ENCODE measurements at places on chromosomes 6 and 20.
A peak's percentile ranks its signal among the peaks of the same experiment; 100 is the strongest.

DNA sequence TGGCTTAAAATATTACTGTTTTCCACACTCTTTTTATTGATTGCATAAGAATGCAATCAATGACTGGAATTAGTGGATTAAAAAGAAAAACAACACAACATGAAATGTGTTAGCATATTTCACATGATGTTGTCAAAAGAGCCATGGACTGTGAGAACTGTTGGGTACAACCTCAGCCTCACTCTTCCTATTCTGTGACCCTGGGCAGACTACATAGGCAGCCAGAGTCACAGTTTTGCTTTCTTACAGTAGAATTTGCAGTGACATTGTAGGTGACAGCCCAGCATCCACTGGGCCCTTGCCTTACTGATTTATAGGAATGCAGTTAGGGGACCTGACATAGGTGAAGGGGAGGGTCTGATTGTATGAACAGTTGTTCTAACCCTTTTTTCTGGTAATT is 471.4 kb upstream of the SLC35B3 start:
- DNase-seq: no peak

GRCh38 chr6:164214066-164214465 is 799.5 kb downstream of the QKI start:
- no peak for DNase-seq

DNA sequence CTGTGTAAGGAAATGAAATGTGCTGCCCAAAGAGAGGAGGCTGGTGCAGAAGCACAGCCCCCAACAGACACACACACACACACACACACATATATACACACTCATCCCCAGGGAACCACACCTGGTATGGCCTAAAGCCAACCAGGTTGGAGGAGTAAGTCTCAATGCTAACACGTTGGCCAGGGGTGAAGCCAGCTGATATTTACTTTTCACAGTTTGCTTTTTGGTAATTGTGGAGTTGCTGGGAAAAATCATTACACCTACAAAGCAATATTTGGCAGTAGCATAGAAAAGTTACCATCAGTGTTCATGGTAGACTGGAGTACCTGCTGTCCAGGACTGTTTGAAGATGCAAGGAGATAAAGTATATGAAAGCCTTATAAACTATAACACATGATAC is 50.3 kb upstream of the NAA20 start:
- DNase-seq: peak; percentile 74

DNA sequence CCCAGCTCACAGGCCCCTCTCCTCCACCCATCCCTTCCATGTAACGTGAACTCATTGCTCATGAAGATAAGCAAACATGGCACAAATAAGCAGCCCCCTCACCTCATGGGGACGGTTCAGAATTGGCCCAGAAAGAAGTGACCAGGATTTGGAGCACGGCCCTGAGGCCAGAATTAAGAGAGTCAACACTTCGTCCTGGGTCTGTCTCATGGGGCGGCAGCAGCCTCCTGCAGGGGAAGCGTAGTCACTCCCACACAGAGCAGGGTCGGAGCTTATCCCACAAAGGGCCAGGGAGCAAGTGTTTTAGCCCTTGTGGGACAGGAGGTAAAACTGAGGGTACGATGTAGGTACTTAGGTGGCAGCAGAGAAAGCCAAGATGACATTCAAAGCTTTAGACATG is 28.6 kb upstream of the DACT2 start:
- DNase-seq: no peak

- DNase-seq: peak; percentile 70
Observed at GRCh38 chr20:21702553-21703470, 2.7 kb upstream of the PAX1 start.

- no peak for DNase-seq
Observed at GRCh38 chr6:39850736-39851297, 58.6 kb downstream of the DAAM2 start.

DNA sequence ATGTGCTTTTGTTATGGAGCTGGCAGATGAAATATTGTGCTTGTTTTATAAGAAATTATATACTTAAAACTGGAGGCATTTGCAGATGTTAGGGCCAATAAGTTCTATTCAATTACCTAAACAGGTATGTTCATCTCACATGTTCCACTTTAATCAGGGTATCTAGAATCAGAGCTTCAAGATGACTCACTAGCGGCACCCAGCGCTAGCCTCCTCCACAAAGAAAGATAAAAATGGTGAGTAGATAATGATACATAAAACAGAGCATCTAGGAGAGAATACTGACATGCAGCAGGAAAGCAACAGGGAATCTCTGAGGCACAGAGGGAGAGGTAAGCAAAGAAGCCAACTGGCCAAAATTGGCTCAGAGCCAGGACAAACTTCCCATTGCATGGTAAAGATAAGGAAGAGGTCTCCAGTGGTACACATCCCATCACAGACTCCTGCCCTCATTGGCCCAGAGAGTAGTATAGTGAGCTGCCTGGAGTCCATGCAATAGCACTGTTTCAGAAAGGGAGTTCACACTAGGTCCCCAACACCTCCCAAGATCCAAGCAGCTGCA is 200.7 kb upstream of the SPTLC3 start:
- no peak for DNase-seq

GRCh38 chr6:38064431-38064830 is 244.9 kb downstream of the ZFAND3 start:
- DNase-seq: no peak

DNA sequence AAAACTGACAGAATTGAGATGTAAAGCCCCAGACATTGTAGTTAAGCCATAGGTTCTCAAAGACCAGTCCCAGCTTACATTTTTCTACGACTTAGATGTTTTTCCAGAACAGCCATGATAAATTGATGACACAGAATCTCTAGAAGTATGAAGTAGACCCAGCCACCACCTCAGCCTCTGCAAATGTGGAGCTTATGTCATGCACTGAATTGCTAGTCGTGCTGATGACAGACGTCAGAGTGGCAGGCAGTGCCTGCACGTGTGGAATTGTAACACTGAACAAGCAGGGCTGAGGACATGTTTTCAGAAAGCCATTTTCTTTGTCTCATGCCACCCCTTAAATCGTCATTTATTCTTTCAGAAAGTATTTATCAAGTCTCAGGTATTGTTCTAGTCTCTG is 72.4 kb upstream of the TMEM181 start:
- no peak for DNase-seq

GRCh38 chr6:127938701-127939100 is 37.8 kb upstream of the THEMIS start:
- DNase-seq: no peak

DNA sequence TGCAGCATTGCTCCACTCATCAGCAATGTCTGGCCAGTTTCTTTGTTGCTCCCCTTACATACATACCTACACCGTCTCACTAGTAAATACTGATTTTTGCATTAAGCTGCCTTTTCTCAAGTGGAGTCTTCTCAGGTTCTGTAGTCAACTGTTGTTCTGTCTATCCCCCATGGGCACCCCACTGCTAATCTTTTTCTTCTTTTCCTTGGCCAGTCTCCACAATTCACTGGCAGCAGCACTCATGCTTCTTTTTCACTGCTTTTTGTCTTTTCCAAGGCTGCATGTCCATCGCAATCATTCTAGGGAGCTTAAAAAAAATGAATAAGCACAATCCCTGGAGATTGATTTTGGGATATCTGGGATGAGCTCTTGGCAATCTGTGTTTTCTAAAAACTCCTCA is 10.3 kb upstream of the ERVFRD-1 start:
- no peak for DNase-seq

DNA sequence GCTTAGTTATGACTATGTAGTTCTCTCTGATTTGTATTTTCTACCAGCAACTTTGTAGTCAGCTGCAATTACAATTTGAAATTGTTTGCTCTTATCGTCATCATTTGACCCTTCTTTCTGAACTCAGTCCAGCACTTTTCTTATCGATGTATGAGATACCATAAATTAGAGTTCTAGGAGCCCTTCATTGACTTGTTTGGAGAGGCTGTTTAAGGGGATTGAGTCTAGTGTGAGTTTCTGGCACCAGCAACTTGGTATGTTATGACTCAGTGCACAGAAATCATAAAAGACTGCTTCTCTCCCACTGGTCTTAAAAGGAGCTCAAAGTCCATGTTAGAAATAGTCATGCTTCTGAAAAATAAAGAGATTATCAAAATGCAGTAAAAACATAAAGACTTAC is 190.3 kb downstream of the TENT5A start:
- no peak for DNase-seq

- DNase-seq: no peak
Observed at GRCh38 chr6:162708971-162709370, 18.6 kb downstream of the PRKN start.

DNA sequence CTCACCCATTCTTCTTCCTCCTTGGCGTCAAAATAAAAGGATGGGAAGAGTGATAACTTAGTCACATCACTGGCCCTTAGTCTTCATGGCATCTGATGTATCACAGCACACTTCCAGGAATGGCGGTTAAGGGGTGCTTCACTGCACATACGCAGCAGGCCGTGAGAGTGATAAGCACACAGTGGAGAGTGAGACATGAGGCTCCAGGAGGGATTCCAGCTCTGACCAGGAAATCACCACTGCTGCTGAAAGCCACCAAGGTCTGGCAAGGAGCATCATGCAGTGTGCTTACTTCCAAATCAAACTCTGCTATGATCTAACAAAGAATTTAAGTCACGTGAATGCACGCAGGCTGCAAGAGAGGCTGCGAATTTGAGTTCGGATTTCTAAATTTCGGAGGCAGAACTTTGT is 62.4 kb downstream of the ARID1B start:
- DNase-seq: no peak

DNA sequence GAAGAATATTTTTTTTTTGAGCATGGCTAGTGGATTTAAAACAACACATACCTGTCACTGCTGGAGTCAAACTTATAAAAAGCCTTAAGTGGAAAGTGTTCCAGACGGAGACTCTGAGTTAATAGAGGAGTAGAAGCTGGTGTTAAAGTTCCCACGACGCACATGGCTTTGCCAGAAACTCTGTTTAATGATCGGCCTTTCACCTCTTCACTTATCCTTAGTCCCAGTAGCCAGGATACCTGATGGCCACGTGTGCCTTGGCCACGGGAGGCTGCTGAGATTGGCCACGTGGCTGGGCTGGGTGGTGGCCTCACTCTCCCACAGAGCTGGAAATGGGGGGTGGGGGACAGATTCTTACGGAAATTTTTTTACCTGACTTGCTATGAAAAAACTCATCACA is 333.1 kb downstream of the ZFAND3 start:
- no peak for DNase-seq

DNA sequence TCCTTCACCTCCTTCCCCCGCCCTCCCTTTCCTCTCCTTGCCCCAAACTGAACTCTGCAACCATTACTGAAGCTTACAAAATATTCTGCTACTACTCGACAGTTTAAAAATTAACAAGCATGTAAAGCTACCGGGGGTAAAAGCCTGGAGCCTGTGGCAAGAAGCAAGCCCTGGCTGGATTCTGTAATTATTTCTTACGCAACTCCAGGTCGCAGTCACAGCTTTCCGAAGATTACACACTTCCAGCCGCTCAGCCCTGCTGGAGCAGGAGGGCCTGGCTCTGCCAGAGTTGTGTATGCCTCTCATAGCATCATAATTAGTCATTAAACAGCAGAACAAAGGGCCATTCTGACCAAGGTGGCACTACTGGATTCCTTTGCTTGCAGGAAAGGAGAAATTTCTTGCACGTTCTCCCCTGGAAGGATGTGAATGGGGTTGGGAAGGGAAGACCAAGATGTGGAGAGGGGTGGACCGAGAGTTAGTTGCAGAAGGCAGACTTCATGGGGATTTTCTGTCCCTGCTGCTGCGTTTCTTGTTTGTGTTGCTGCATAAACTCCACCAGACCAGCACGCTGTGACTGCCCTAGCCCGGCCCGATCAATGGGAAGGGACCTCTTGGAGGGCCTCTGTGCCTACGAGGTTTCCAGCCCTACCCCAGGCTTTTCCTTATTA is 23.6 kb downstream of the FOXQ1 start:
- DNase-seq: no peak

GRCh38 chr6:3351105-3351676 is 92.4 kb downstream of the PSMG4 start:
- DNase-seq: peak; percentile 56

DNA sequence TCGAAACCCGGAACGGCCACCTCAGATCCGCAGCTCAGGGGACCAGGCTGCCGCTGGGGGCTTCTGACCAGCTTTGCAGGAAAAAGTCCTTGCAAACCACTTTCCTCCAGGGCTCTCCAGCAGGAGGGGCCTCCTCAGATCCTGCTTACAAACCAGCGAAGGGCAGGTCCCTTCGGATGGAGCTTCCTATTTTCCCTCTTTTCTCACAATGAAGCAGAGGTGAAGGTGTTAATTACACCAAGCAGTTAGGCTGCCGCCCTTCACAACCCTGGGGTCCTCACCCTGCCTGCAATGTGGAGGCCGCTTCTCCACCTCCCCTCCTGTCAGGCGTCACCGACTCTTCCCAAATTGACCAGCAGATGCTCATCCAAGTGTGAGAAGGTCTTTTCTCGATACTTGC is 5.7 kb downstream of the ARHGAP40 start:
- DNase-seq: no peak

DNA sequence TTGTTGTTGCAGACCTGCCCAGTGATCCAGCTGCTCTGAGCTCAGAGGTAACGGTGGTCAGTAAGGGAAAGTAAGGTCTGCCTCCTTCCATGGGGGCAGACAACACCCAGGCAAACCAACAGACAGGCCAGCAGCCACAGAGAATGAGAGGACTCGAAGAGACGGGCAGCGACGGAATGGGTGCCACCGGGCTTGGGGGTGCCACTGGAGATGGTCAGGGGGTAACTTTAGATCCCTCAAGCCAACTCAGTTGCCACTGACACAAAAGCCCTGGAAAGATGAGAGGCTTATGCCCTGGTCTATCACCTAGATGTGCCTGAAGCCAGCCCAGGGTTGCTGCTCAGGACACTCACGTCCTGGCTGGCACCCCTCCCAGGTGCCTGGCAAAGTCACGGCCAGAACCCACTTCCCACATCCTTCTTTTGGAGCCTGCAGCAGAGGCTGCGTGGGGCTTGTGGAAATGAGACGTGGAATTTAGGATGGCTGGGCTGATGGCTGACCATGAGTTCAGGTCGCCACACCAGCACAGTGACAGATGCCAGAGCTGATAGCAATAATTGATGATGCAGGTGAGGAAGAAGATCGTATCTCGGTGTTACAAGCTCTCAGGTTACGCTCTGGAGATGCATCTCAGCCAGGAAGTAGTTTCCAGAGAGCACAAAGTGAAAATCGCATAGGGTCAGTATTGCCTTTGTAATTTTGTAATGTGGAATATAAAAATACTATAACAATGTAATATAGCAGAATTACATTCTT is 209.1 kb downstream of the SYNDIG1 start:
- no peak for DNase-seq

DNA sequence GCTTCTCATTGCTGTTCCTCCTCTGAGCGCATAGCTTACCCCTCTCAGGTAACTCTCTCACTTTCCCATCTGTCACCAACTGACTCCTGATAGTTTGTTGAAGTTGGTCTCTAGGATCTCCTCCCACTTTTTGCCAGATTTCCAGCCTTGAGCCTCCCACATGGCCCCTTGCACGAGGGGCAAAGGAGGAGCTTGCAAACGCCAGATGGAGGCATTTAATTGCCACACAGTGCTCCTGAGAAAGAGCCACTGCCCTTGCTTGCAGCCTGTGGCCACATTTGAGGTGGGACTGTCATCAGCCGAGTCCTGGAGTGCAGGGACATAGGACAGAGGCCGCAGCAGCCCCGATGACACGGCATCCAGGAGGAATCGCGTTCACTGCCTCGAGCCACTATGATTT is 348.7 kb downstream of the SMOC2 start:
- no peak for DNase-seq
